ENCODE measurements at places on chromosomes 3 and 15. TPM values are rescaled to one million over a fixed set of nuclear protein-coding genes. Genes with fewer than 3 reads are reported as not detected.

KLHL40 gene
- not detected for total RNA-seq

BMF gene
- 4.8 TPM for total RNA-seq

ADCY5 gene
- total RNA-seq, result 0.04 TPM

TATDN2 gene
- 10.1 TPM for total RNA-seq

ANKRD34C gene
- not detected for total RNA-seq

Data from A375 (cell line).